Esophagus muscularis mucosa (tissue), 4 donors: ENCODE measurements at places on chromosomes 16 and 17. TPM values are rescaled to one million over a fixed set of nuclear protein-coding genes. Genes with fewer than 3 reads are reported as not detected.

SLC13A2 gene
- not detected for total RNA-seq

GPR142 gene
- 0.83 TPM for total RNA-seq

CBFA2T3 gene
- 2.0 TPM for total RNA-seq

USP22 gene
- 135 TPM for total RNA-seq

YBX2 gene
- 3.6 TPM for total RNA-seq

ABCC12 gene
- not detected for total RNA-seq

MCRIP1 gene
- 83.5 TPM for total RNA-seq

PTX4 gene
- total RNA-seq: 0.39 TPM

SMG1 gene
- 65.2 TPM for total RNA-seq

HSD11B2 gene
- total RNA-seq: 2.2 TPM

SPPL2C gene
- total RNA-seq: not detected

SLC16A13 gene
- total RNA-seq: 1.2 TPM

CCDC78 gene
- 0.42 TPM for total RNA-seq

SPN gene
- total RNA-seq: 1.1 TPM

TMEM100 gene
- 9.6 TPM for total RNA-seq

NDUFAF8 gene
- total RNA-seq: 34.6 TPM

EPX gene
- not detected for total RNA-seq

PRSS27 gene
- total RNA-seq: 1.7 TPM

KCNJ16 gene
- total RNA-seq: 0.78 TPM

KRTAP2-2 gene
- not detected for total RNA-seq

ITGAE gene
- 19.2 TPM for total RNA-seq

IL21R gene
- total RNA-seq: 0.17 TPM

KCNJ2 gene
- total RNA-seq: 7.1 TPM

LRRC37A2 gene
- 7.3 TPM for total RNA-seq

CCL18 gene
- 13.3 TPM for total RNA-seq

KRTAP1-5 gene
- not detected for total RNA-seq

RHBDL1 gene
- 2.0 TPM for total RNA-seq

DLX4 gene
- total RNA-seq: not detected

SYNGR2 gene
- 164 TPM for total RNA-seq

MYH13 gene
- total RNA-seq: not detected

MRPS34 gene
- total RNA-seq: 53.6 TPM

DNAH17 gene
- not detected for total RNA-seq

ADAMTS18 gene
- not detected for total RNA-seq

ADGRG1 gene
- 21.4 TPM for total RNA-seq

SLC25A11 gene
- total RNA-seq: 73.4 TPM
